ENCODE measurements at places on chromosomes 4 and X. TPM values are rescaled to one million over a fixed set of nuclear protein-coding genes. Genes with fewer than 3 reads are reported as not detected.
A peak's percentile ranks its signal among the peaks of the same experiment; 100 is the strongest.

The FDCSP gene
- 5.2 TPM for polyA plus RNA-seq

The TLR3 gene
- 1.1 TPM for polyA plus RNA-seq

DNA sequence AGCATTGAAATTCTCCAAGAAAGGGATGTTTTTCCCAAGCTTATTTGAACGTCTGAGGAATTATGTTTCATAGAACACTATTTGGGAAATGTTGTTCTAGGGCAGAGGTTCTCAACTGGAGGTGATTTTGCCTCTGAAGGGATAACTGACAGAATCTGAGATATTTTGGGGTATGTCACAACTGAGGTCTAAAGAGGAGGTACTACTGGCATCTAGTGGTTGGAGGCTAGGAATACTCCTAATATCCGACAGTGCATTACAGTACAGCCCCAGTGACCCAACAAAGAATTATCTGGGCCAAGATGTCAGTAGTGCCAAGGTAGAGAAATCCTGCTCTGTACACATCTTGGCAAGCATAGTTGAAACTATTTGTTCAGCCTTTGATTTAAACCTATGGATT is 6.4 kb downstream of the HSPA4L start:
- DNase-seq = no peak

DNA sequence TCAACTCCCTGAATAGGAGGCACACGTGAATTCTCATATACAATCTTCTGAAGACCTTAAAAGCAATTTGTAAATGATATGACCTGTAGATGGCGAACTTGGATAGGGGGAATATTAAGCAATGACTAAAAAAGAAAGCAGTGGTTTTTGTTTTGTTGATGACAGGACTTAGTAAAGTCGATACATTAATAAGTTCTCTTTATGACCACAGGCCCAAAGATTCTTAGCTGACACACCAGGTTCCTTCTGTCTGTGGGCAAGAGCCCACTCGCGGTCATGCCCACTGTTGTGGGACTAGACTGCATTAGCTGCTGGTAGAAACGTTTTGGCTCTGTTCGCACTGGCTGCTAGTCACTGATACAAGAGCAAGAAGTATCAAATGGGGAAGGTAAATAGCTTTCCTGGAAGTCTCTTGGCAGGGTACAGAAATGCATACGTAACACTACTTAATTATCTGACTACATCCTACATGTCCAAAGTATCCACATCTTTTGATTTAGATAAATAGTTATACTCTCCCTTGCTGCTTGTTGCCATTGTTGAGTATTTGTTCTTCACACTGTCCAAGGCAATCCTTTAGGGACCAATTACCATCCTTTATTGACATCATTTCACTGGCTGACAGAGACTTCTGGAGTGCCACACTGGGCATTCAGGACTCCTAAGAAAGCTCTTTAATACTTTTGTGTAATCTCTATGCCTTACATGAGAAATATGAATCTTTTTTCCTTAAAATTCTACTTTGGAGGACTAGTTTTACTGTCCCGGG is 31.0 kb downstream of the ALPK1 start:
- DNase-seq = peak; percentile 41

GRCh38 chr4:170741856-170742255 is 652.1 kb upstream of the AADAT start:
- no peak for DNase-seq

DNA sequence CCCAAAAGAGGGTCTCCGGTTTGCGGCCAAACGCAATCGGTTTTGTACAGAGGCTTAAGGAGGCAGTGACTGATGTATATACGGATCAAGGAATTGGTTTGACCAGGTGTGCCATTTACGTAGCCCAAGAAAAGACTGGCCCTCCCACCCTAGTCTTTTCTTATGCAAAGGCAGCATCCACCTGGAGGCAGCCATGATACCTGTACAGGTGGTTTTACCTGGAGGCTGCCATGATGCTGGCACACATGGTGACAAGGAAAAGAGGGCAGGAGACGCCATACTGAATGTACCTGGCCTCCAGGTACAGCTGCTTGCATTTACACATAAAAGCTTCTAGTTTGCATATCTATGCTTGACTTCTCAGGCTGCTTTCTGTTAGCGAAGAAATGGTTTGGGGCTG is 917.7 kb upstream of the INTU start:
- DNase-seq = no peak

GRCh38 chr4:122584519-122584918 is 36.3 kb downstream of the IL21 start:
- no peak for DNase-seq

GRCh38 chr4:146053891-146054290 is 115.3 kb upstream of the ZNF827 start:
- no peak for DNase-seq

Data from muscle of arm (tissue), 14 donors.